ENCODE measurements at places on chromosomes 12 and 14. TPM values are rescaled to one million over a fixed set of nuclear protein-coding genes. Genes with fewer than 3 reads are reported as not detected.

Gene TGM1
- total RNA-seq: 2.3 TPM

Gene RNFT2
- total RNA-seq: 12.3 TPM

Gene TMEM132C
- not detected for total RNA-seq

DNA sequence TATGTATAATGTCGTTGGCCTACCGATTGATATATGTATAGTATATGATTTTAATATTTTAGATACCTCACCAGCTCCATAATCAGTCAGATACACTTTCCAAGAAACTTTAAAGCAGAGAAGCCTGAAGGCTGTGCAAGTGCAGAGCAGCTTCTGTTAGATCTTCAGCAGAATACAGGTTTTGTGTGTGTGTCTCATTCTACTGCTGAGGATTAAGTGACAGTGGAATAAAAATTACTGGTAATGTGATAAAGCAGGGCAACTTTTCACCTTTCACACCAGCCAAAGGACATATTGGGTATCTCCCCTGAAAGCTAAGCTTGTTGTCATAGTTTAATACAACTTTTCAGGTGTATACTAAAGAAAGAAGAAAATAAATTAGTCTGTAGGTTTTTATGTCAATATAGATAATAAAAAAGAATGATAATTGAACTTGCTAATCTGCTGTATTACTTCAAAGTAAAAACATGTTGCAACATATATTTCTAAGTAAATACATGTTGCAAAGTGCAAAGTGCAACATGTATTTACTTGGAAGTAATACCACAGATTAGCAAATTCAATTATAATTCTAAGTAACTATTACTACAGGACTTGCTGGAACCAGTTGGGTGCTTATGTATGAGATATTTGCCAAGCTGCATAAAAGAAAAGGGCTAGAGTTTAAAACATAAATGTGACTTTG lies 128.3 kb downstream of the SLC16A7 start:
- H3K36me3 ChIP-seq: no peaks in the 10 kb centered on the region
- H3K4me3 ChIP-seq: no peak overlapping the region
- no peaks in the 10 kb centered on the region for H3K4me1 ChIP-seq
- DNase-seq: no peak

GRCh38 chr12:91133871-91134270 lies 22.6 kb upstream of the LUM start:
- no peak overlapping the region for H3K27ac ChIP-seq
- H3K4me1 ChIP-seq: no peaks in the 10 kb centered on the region
- no peaks in the 10 kb centered on the region for H3K27me3 ChIP-seq
- no peaks in the 10 kb centered on the region for H3K36me3 ChIP-seq

- no peak overlapping the region for H3K27ac ChIP-seq
- DNase-seq: no peak
- no peak overlapping the region for H3K4me3 ChIP-seq
- H3K36me3 ChIP-seq: no peaks in the 10 kb centered on the region
These were observed 554.9 kb downstream of the NRXN3 start for GRCh38 chr14:78725086-78725485.
